ENCODE measurements at places on chromosomes 13 and 19.

- no peaks in the 10 kb centered on the region for H3K27me3 ChIP-seq
- no peak overlapping the region for H3K4me3 ChIP-seq
- H3K27ac ChIP-seq = peak overlapping the region; percentile 4
Measured at GRCh38 chr13:77386046-77386445, 59.2 kb upstream of the MYCBP2 start.

- peak overlapping the region; percentile 45 for H3K27ac ChIP-seq
- H3K36me3 ChIP-seq = no peaks in the 10 kb centered on the region
- peaks cover 49% of the 10 kb centered on the region for H3K27me3 ChIP-seq
- no peaks in the 10 kb centered on the region for H3K4me1 ChIP-seq
Measured at GRCh38 chr19:703329-703650, 5.4 kb upstream of the PALM start.

DNA sequence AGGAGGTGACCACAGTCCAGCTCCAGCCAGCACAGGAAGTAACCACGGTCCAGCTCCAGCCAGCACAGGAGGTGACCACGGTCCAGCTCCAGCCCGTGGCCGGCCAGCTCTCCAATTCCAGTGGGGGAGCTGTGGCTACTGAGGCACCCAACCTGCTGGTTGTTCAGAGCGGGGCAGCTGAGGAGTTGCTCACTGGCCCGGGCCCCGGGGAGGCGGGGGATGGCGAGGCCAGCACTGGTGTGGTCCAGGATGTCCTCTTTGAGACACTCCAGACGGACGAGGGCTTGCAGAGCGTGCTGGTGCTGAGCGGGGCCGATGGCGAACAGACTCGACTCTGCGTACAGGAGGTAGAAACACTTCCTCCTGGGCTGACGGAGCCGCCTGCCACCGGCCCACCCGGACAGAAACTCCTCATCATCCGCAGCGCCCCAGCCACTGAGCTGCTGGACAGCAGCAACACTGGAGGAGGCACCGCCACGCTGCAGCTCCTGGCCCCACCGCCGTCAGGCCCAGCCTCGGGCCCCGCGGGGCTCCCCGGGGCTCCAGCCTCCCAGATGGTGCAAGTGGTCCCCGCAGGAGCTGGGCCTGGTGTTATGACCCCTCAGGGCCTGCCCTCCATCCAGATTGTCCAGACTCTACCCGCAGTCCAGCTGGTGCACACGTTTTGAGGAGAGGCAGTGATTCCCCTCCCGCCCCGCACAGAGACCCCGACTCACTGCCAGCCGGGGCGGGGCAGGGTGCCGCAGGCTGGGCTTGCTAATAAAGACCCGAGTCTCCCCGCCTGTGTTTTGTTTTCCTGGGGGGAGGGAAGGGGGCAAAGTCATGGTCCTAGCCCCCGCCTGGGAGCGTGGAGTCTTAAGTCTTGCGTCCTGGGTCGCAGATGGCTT lies 1.0 kb upstream of the NAT14 start:
- no peak for DNase-seq
- peaks cover 6% of the 10 kb centered on the region for H3K27me3 ChIP-seq
- peak overlapping the region; percentile 65 for H3K4me3 ChIP-seq
- H3K36me3 ChIP-seq = no peaks in the 10 kb centered on the region
- no peak overlapping the region for H3K27ac ChIP-seq
- peaks cover 28% of the 10 kb centered on the region for H3K4me1 ChIP-seq

DNA sequence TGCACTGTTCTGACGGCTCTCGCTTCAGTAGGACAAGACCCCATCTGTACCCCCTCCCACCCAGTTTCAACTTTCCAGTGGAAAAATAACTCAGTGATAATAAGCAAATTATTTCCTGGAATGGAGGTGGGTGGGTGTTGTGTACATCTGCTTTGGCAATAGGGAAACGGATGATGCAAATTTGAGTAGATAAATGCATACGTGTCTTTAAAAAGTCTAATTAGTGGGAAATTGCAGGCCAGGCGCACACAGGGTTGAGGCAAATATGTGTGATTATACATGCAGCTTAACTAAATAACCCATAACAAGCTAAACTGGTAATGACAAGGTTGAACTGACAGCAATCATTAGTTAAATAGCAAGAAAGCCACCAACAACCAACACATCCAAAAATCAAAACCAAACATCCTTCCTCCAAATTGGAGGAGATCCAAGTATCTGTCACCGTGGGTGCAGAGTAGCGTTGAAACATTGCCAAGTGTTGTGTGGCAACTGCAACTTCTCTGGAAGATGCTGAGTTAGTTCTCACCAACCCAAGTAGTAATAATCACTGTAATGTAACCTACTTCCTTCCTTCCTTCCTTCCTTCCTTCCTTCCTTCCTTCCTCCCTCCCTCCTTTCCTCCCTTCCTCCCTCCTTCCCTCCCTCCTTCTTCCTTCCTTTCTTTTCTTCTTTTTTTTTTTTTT lies 54.6 kb downstream of the TRPM4 start:
- no peak for DNase-seq
- H3K27ac ChIP-seq = no peak overlapping the region
- peaks cover 10% of the 10 kb centered on the region for H3K4me1 ChIP-seq
- no peak overlapping the region for H3K4me3 ChIP-seq
- H3K36me3 ChIP-seq = no peaks in the 10 kb centered on the region

- H3K27ac ChIP-seq = no peak overlapping the region
- no peak for DNase-seq
- H3K4me3 ChIP-seq = no peak overlapping the region
- H3K27me3 ChIP-seq = no peaks in the 10 kb centered on the region
- no peaks in the 10 kb centered on the region for H3K36me3 ChIP-seq
Measured at GRCh38 chr13:102376318-102376717, 25.5 kb downstream of the FGF14 start.

GRCh38 chr13:96991072-96991471 lies 3.2 kb downstream of the OXGR1 start:
- DNase-seq = no peak
- no peak overlapping the region for H3K4me3 ChIP-seq
- no peaks in the 10 kb centered on the region for H3K36me3 ChIP-seq
- no peak overlapping the region for H3K27ac ChIP-seq

GRCh38 chr19:42217520-42218437 lies at the start of gene DEDD2:
Gene DEDD2, minus strand, starts transcription at chr19:42217677. Its CDS starts 670 bp downstream, at chr19:42217007.
- H3K4me3 ChIP-seq = peak within 1 kb of the TSS; percentile 82
- H3K4me1 ChIP-seq = peaks cover 37% of the 10 kb centered on the region
- H3K27ac ChIP-seq = peak within 1 kb of the TSS; percentile 92
- DNase-seq = peak; percentile 97
- peaks cover 23% of the 10 kb centered on the region for H3K36me3 ChIP-seq

- H3K4me1 ChIP-seq = no peaks in the 10 kb centered on the region
- no peak overlapping the region for H3K27ac ChIP-seq
- DNase-seq = no peak
- H3K27me3 ChIP-seq = no peaks in the 10 kb centered on the region
Measured at GRCh38 chr19:55704494-55705245, 29.6 kb downstream of the EPN1 start.

DNA sequence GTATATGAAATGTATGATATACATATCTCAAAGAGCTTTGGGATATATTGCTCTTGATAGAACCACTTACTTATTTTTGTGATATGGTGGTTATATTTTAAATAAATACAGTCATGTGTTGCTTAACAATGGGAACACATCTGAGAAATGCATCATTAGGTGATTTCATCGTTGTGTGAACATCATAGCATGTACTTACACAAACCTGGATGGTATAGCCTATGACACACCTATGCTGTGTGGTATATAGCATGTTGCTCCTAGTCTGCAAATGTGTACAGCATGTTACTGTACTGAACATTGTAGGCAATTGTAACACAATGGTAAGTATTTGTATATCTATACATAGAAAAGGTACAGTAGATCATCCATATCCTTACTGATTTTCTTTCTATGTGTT lies 7.7 kb downstream of the RB1 start:
- no peaks in the 10 kb centered on the region for H3K27me3 ChIP-seq
- peaks cover 5% of the 10 kb centered on the region for H3K4me1 ChIP-seq
- H3K36me3 ChIP-seq = peaks cover 11% of the 10 kb centered on the region
- no peak for DNase-seq
- H3K4me3 ChIP-seq = no peak overlapping the region

DNA sequence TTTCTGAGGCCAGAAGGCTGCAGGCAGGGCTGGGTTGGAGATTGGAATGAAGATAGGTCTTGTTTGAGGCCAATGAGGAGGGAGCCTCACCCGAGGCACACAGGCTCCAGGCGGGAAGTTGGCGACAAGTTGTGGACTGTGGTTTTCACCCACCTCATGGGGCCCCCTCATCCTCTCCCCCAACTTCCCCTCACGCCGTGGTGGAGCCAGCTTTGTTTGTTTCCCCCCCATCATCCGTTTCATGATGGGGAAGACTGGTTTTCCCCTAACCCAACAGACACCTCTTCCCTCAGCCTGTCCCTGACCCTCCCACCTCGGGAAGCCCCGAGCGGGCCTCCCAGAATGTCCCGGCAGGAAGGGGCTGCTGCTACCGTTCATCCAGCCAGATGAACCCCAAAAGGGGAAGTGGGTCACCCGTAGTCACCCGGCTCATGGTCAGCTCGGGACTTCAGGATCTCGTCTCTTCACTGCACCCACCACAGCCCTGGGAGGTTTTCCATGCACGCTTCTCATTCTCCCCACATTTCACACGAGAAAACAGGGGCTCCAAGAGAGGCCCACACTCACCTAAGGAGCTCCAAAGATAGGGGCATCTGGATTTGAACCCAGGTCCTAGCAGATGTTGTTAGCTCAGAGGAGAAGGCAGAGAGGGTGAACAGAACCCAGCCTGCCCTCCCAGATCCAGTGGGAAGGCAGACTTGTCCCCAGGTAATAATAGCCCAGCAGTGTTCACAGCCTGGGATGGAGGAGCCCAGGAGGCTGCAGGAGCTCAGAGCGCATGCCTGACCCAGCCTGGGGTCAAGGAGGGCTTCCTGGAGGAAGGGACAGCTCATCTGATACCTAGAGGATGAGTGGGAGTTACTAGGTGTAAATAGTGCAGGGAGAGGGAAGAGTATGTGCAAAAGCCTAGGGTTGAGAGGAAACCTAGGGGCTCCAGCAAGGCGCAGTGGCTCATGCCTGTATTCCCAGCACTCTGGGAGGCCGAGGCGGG lies 23.5 kb downstream of the CEACAM16 start:
- peak overlapping the region; percentile 4 for H3K27ac ChIP-seq
- no peak for DNase-seq
- H3K36me3 ChIP-seq = no peaks in the 10 kb centered on the region
- no peaks in the 10 kb centered on the region for H3K27me3 ChIP-seq

- H3K36me3 ChIP-seq = no peaks in the 10 kb centered on the region
- H3K27me3 ChIP-seq = peaks cover 7% of the 10 kb centered on the region
Measured at GRCh38 chr19:29596885-29597525, 9.1 kb upstream of the POP4 start.

GRCh38 chr13:44399074-44399473 lies 25.4 kb downstream of the SERP2 start:
- H3K27me3 ChIP-seq = no peaks in the 10 kb centered on the region
- H3K36me3 ChIP-seq = no peaks in the 10 kb centered on the region
- DNase-seq = no peak
- no peak overlapping the region for H3K27ac ChIP-seq

- H3K27me3 ChIP-seq = no peaks in the 10 kb centered on the region
- no peak overlapping the region for H3K4me3 ChIP-seq
- H3K4me1 ChIP-seq = no peaks in the 10 kb centered on the region
- no peak overlapping the region for H3K27ac ChIP-seq
- H3K36me3 ChIP-seq = no peaks in the 10 kb centered on the region
- no peak for DNase-seq
Measured at GRCh38 chr19:28530406-28531035, 682.4 kb downstream of the UQCRFS1 start.

DNA sequence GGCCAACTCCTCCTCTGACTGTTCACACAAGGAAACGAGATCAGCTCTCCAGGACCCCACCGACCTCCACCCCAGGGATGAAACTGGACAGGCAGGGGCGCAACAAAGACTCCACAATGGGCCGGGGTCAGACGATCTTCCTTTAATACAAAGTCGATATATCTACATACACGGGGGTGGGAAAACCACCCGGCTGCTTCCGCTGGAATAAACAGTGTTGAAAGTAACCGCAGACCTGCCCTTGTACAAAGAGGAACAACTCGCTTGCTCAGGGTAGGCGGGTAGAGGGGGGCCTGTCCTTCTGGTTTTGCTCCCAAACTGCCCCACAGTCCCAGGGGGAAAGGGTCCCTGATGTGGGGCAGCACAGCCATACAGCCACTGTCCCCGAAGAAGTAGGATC lies 135.2 kb downstream of the PTPRS start:
- H3K4me1 ChIP-seq = no peaks in the 10 kb centered on the region
- no peaks in the 10 kb centered on the region for H3K36me3 ChIP-seq
- DNase-seq = no peak
- no peaks in the 10 kb centered on the region for H3K27me3 ChIP-seq

GRCh38 chr13:44697058-44697457 lies 120.9 kb upstream of the TSC22D1 start:
- no peaks in the 10 kb centered on the region for H3K36me3 ChIP-seq
- peak; percentile 30 for DNase-seq
- H3K4me1 ChIP-seq = peaks cover 21% of the 10 kb centered on the region
- peak overlapping the region; percentile 78 for H3K27ac ChIP-seq
- no peak overlapping the region for H3K4me3 ChIP-seq
- no peaks in the 10 kb centered on the region for H3K27me3 ChIP-seq

DNA sequence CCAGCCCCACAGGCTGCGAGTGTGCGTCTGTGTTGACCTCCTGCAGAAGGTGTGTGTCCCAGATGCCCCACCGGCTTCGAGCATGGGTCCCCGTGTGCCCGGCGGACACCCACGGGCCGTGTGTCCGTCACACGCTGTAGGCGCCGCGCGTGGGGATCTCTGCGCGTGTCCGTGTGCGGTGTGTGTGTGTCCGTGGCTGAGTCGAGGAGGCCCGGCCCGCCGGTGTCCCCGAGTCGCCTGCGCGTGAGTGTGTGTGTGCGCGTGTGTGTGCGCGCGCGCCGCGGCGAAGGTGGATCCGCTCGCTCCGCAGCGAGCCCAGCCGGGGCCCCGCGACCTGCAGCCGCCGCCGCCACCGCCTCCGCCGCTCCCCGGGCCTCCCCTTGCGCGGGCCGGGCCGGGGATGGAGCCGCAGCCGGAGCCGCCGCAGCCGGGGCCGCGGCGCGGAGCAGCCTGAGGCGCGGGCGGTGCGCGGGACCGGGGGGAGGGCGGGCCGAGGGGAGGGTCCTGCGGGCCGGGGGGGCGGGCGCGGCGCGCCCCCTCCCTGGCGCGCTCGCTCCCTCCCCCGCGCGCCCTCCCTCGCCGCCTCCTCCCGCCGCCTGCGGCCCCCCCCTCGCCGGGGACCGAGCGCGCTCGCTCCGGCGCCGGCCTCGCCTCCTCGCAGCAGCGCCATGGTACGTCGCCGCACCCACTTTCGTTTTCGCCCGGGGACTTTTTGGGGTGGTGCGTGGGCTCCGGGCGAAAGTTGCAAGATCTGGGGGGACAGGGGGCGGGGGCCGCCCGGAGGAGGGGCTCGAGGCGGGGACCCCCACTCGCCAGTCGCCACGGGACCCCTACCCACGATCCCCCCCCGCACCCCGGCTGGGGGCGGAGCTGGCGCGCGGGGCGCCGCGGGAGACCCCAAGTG lies 7.1 kb upstream of the NFIC start:
- H3K27me3 ChIP-seq = no peaks in the 10 kb centered on the region
- peak overlapping the region; percentile 98 for H3K27ac ChIP-seq
- H3K36me3 ChIP-seq = no peaks in the 10 kb centered on the region
- H3K4me3 ChIP-seq = peak overlapping the region; percentile 93
- peaks cover 18% of the 10 kb centered on the region for H3K4me1 ChIP-seq
- peak; percentile 36 for DNase-seq

- DNase-seq = peak; percentile 44
- no peak overlapping the region for H3K4me3 ChIP-seq
- H3K36me3 ChIP-seq = no peaks in the 10 kb centered on the region
- peak overlapping the region; percentile 67 for H3K27ac ChIP-seq
- peaks cover 3% of the 10 kb centered on the region for H3K4me1 ChIP-seq
Measured at GRCh38 chr19:15495151-15495550, 13.2 kb upstream of the CYP4F22 start.

GRCh38 chr19:14048443-14049153 lies 13.3 kb downstream of the PALM3 start:
- H3K27me3 ChIP-seq = no peaks in the 10 kb centered on the region
- peak; percentile 46 for DNase-seq
- H3K36me3 ChIP-seq = no peaks in the 10 kb centered on the region
- no peaks in the 10 kb centered on the region for H3K4me1 ChIP-seq
- no peak overlapping the region for H3K4me3 ChIP-seq
- H3K27ac ChIP-seq = no peak overlapping the region

Data from gastrocnemius medialis (tissue), 4 donors.